ENCODE measurements at places on chromosomes 1 and 21.

DNA sequence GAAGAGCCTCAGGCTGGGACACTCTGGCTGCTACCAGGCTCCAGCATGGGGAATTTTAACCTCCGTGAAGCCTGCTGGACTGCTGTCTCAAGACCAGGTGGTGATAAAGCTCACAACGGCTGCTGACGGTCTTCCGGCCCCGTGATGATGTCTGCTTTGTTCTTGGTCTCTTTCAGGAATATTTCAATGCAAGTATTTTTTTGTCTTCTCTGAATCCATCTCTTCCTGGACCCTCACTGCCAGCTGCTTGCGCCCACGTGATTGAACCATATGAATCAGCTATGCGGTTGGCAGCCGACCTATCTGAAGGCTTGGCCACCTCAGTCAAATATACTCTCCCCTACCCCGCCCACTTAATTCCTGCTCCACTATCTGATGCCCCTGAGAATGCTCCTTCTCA lies 14.6 kb upstream of the SLC6A17 start:
- no peak for DNase-seq

- no peak for DNase-seq
These were observed 14.4 kb downstream of the MTF2 start for GRCh38 chr1:93093332-93094006.

DNA sequence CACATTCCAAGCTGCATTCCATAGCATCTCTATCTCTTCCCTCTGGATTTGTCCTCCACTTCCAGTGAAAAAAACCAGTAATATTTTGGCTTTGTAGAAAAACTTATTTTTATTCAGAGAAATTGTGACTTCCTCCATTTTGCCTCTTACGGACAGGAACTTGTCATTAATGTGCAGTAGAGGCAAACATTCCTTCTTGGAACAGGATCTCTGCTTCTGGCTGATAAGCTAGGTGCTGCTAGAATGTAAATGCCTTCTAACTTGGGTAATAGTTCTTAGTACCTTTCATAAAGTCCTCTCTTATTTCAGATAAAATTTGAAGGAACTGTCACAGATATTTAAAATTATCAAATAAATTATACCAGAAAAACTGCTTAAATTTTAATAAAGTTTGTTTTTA lies 707.8 kb downstream of the USP25 start:
- no peak for DNase-seq

GRCh38 chr1:86714159-86714558 lies 9.8 kb downstream of the SH3GLB1 start:
- DNase-seq: no peak

GRCh38 chr1:244354810-244355278 lies 96.9 kb downstream of the ADSS2 start:
- DNase-seq: no peak

DNA sequence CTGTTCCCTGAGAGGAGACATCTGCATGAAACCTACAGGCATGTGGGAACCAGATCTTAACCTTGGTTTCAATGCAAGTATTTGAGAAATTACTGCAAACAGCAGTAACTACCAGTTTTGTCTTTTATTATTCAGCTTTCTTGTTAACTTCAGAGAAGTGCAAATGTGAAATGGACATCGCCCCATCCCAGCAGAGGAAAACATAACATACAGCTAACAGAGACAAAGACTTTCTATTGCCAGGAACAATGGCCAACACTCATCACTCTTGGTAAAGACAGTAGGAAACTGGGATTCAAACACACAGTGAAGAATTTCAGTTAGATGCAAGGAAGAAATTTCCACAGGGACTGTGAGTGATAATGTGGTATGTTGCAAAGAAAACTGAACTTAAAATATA lies 115.1 kb downstream of the SLC30A10 start:
- DNase-seq: no peak

DNA sequence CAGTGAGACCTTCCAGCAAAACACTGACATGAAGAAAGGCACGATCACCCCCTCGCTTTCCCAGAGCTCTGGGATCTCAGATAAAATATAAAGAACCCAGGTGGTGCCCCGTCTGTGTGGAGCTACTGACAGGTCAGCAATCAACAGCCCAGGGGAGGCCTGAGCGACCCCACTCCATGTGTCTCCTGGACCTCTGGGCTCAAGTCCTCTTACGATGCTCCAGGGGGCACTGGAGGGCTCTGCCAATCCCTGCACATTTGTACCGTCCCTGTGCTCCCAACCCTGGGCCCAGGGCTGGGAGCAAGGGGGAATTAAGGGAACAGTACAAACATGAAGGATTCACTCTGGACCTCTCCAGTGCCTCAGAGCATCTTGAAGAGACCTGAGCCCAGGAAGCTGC lies 12.5 kb downstream of the S100A7A start:
- no peak for DNase-seq

DNA sequence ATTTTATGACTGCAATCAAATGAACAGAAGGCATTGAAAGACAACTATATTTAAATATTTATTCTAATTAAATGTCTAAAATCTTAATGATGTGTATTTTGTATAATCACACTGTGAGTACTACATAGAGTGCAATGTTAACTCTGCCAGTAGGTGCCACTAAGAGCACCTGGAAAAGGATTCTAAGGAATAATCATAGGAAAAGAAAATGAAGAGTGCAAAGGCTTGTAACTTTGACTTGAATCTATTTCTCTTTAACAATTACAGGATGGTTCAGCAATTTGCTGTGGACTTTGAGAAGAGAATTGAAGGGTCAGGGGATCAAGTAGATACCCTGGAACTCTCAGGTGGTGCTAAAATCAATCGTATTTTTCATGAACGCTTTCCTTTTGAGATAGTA lies 200.4 kb downstream of the DNM3 start:
- DNase-seq: no peak

DNA sequence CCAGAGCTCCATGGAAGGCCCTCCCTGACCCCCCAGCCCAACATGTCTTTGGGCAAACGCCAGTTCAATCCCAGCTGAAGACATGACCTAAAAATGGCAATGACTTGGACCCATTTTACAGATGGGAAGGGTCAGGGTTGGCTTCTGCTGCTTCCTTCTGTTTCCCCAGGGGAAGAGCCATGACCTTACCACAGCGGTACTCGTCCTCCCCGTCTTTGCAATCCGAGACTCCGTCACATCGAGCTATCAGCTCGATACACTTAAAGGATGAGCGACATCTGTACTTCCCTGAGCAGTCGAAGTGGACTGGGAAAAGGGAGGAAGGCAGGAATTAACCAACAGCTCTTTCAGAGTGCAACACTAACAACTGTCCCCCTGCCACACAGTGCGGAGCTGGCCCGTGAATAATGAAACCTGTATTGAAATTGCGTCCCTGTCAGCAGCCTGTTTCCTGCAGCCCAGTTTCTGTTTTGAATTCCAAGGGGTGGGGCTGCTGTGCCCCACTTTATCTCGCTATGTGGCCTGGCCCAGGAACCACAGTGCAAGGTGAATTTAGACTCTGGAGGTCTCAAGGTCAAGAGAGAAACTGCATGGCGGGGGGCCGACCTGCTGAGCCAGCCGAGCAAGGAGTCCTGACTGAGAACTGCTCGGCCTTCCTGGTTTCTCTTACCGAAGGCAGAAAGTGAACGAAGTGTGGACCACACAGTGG lies 7.0 kb downstream of the TMPRSS3 start:
- DNase-seq: no peak

DNA sequence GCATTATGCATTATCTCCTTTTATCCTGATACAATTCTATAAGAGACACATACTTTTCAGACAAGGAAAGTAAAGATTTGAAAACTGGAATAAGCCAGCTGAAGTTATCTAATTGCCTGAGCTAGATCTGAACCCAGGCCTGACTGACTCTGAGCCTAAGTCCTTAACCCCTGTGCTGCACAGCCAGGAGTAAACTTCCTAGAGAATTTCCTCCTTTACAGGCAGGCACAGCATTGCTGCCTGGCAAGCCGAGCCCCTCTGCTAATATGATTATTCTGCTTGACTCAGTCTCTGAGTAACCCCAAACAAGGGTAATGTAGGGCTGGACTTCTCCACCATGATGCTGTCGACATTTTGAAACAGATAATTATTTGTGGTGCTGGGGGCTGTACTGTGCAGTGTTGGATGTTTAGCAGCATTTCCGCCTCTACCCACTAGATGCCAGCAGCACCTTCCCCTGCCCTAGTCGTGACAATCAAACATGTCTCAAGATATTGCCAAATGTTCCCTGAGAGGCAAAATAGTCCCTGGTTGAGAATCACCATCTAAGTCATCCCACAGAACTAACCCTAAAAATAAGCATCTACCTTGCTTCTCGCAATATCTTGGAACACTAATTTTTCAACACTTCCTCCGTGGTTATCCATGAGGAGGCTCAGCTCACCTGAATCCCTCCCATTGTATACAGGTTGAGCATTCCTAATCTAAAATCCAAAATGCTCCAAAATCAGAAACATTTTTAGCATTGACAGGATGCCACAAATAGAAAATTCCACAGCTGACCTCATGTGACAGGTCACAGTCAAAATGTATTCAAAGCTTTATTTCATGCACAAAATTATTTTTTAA lies 18.5 kb downstream of the CAMK1G start:
- no peak for DNase-seq

DNA sequence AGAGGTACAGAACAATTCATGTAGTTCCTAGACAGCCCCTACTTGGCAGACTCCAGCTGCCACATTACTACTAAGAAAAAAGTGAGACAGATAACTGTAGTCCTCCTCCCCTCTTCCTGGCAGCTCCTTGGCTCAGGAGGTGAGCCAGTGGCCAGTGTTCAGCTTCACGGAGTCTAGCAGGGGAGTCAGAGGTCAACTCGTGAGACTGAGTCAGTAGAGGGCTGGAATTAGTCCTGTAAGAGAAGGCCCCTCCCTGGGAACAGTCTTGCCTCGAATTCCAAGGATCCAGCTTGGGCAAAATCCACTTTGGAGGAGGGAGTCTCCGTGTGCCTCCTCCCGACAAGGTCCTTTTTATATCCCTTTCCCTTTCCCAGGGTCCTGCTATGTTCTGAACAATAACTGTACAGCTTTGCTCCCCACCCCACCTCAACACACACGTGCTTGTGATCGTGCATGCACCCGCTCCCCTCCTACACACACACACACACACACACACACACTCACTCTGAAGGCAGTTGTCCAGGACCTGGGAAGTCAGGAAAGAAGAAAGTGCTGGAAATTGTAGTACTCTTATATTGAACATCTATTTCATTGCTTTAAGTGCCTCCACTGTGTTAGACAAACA lies 22.5 kb upstream of the SLC27A3 start:
- no peak for DNase-seq

GRCh38 chr21:15514073-15514946 lies 215.5 kb upstream of the USP25 start:
- no peak for DNase-seq

DNA sequence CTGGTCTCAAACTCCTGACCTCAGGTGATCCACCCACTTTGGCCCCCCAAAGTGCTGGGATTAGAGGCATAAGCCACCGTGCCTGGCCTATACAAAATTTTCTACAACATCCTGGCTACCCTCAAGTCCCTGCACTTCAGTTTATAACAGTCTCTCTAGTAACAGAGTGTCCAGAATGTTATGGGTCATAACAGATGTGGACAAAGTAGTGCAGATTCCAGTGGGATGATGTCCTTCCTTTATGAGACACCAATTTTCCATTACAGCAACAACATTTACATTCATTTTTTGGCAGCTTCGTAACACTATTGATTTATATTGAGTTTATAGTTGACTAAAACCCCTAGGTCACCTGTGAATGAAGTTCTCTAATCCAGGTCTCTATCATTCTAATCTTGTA lies 429.4 kb upstream of the PTBP2 start:
- no peak for DNase-seq

DNA sequence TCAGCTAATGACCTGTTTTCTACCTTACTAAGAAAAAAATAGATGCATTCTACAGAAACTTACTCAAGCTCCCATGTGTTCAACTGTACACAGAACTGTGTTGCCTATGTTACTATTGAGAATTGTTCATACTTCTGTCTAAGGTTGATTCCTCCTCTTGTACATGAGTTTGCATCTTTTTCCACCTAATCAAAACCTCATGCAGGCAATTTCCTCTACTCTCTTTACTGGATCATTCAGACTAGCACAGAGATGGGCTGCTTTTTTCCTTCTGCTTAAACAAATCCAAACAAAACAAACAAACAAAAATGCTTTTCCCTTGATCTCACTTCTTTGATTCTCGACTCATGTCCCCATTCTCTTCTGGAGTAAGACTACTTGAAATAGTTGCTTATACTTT lies 58.8 kb upstream of the PTGFR start:
- no peak for DNase-seq

DNA sequence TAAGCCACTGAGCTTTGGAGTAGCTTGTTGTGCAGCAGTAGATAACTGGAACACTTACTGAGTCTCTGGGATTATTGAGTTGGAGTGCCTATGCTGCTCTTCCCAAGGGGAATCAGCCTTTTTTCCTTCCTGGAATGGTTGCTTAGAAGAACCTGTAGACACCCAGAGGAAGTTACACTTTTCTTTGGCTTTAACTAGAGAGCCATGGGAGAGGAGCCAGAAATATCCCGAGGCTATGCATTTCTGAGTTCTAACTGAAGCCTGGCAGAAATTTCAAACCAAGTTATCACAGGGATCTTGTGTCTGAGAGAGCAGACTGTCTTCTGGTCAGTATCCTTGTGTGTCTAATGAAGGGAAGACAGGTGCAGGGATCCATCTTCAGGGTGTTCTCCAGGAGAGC lies 28.3 kb downstream of the LAMC1 start:
- DNase-seq: no peak

- no peak for DNase-seq
These were observed 12.1 kb upstream of the NFYC start for GRCh38 chr1:40679165-40679953.

- DNase-seq: no peak
These were observed 67.7 kb upstream of the RCC1 start for GRCh38 chr1:28437924-28438699.

DNA sequence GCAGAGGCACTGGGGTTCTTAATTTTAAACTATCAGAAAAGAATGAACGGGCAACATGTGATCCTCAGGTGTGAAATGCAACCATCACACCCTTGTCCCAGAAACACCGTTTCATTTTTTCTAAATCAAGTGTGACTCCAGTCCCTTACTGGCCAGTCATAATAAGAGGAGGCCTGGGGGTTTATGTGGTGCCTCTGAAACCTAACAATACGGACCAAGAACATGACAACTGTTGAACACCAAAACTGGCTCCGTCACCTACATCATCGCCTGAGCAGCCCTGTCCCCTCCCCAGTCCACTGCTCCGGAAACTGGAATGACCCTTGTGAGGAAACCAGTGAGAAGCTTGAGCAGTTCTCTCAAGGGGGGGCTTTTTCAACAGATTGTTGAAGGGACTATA lies 55.9 kb upstream of the KIF26B start:
- DNase-seq: no peak

Measured in activated CD4-positive, CD25-positive, alpha-beta regulatory T cell treated with anti-CD3 and anti-CD28 coated beads, Interleukin-2, amount 50 U/mL, for 72 hours (primary cell).